Stimulated activated CD8-positive, alpha-beta memory T cell treated with anti-CD3 and anti-CD28 coated beads, Interleukin-7, amount 100 ng/mL, for 1 hour (primary cell): ENCODE measurements at places on chromosomes 3 and 15.

- DNase-seq = no peak
These were observed 140.4 kb downstream of the CHDH start for GRCh38 chr3:53705774-53706173.

DNA sequence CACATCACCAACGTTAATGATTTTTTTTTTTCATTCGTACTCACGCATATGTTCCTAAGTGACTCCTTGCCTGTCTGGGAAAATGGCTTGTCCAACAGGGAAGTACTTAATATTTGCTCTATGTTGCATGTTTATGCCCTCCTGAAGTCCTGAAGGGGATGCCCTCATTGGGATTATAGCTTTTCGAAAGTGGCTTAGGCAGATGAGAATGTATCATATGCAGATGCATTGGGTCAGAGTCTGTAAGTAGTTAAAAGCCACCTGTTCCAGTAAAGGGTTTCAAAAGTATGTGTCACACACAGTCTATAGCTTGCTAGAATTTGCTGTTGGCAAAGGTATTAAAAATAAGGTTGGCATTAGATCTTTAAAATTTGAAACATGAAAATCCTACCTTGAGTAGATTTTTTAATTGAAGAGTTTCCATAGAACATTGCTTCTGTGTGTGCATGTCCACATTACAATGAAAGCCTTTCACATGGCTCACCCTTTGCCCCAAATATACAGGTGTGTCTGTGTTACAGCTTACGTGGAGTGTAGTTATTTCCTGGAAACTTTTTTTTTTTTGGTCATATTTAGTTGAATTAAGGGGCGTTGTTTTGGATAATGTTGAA lies 2.1 kb downstream of the ABHD17C start:
- no peak for DNase-seq

DNA sequence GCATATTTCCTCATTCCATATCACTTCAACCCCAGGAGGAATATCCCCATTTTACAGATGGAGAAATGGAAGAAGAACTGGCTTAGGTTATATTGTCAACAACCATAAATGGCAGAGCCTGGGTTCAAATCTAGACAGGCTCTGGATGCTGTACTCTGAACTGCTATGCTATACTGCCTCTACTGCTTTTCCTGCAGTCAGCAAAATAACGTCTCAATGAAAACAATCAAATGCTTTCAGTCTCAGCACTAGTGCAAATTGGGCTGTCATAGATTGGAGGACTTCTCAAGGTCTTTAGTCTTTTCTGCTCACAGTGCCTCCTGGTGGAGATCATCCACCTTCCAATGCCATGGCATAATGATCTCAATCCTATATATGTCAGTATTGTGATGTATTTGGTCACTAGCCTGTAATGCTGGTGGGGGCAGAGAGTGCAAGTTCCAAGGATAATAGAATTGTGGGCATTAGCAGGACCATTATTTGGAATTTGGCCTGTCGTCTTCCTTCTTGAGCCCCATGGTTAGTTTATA lies 285.0 kb downstream of the CLSTN2 start:
- DNase-seq = no peak

- DNase-seq = no peak
These were observed 89.0 kb downstream of the RPL22L1 start for GRCh38 chr3:170780955-170781354.

DNA sequence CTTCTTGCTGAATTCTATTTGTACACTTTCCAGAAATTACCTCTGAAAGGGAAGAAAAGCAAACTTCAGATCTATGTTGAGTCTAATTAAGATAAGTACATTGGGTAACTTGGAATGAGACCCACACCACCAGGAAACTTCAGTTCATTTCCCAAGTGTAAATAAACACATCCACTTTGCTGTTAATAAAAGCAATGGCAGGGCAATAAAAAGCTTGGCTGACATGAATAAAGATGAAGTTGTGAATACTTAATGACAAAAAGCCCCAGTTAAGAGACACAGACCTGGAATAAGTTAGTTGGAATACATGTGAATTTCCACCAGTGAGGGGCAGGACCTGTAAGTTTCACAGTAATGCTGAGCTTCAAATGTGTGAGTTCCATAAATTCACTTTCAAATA lies 83.3 kb downstream of the MEX3B start:
- DNase-seq = no peak

DNA sequence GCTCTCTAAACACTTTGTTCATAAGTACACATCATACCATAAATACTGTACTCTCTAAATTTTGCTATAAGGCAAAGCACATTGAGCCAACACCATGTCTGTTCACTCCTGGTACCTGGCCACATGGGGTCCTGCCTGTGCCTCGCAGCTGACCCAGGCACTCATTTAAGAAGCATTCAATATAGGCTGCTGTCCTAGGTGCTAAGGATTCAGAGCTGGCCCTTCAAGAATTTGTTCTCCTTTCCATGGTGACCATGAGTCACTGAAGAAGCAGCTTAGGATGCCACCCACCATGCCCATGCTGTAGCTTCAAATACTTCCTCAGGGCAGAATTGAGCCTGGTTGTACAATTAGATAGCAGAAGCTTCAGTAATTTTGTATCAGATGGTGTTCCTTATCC lies 119.2 kb upstream of the ZBED2 start:
- DNase-seq = no peak

DNA sequence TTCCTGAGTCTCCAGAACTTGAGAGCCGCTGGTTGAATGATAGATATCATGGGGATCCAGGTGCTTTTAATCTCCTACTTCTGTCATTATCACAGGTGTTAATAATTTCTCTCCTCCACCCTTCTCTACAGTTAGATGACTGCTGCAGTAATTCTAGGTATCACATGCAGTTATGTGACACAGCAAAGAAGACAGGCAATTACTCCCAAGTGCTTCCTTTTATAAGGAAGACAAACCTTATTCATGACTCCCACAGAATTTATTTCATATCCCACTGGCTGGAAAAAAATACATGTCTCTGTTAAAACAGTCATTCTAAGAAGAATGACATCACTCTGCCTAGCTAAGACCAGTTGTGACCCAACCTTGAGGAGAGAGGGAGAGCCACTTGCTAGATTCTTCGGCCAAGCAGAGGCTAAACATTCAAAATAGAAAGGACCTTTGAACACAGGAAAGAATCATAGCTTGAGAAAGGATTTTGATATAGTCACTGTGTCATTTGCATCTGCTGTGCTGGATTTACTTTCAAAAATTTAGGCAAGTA lies 500.6 kb downstream of the SI start:
- DNase-seq = no peak

GRCh38 chr15:92907896-92908712 lies 8.0 kb downstream of the CHD2 start:
- no peak for DNase-seq

DNA sequence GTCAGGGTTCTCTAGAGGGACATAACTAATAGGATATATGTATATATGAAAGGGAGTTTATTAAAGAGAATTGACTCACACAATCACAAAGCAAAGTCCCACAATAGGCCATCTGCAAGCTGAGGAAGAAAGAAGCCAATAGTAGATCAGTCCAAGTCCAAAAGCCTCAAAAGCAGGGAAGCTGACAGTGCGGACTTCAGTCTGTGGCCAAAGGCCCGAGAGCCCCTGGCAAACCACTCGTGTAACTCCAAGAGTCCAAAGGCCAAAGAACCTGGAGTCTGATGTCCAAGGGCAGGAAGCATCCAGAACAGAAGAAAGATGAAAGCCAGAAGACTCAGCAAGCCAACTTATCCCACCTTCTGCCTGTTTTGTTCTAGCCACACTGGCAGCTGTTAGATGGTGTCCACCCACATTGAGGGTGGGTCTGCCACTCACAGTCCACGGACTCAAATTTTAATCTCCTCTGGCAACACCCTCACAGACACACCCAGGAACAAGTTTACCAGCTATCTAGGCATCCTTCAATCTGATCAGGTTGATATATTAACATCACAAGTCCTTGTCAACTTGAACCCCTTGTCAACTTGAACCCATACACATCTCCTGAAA lies 54.2 kb upstream of the ACAD9 start:
- no peak for DNase-seq

GRCh38 chr3:138594935-138595610 lies 1.0 kb upstream of the CEP70 start:
- no peak for DNase-seq

GRCh38 chr3:75136100-75136897 lies 521.8 kb upstream of the CNTN3 start:
- no peak for DNase-seq

DNA sequence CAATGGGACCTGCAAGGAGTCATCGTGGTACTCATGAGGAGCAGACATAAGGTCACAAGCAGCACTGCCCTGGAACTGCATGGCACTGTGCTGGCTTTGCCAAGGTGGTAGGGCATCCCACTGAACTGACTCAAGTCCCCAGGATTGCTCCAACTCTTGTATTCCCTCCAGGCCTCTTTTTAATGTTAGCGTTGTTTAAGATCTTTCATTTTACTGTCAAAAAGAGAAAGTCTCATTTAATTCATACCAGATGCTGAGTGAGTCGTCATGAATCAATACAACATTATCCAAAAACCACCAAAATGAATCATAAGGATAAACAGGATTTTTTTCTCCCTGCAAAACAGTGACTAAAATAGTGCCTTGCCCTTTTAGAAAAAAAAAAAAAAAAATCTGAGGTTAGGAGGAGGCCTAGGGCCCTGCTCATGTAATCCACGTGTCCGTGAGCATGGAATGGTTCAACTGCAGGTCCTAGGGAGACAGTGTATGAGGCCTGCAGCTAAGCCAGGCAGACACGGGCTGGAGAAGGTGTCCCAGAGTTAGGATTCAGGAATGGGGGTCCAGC lies 36.7 kb upstream of the BLM start:
- no peak for DNase-seq

- DNase-seq = no peak
These were observed 5.4 kb upstream of the FBN1 start for GRCh38 chr15:48650931-48651330.

DNA sequence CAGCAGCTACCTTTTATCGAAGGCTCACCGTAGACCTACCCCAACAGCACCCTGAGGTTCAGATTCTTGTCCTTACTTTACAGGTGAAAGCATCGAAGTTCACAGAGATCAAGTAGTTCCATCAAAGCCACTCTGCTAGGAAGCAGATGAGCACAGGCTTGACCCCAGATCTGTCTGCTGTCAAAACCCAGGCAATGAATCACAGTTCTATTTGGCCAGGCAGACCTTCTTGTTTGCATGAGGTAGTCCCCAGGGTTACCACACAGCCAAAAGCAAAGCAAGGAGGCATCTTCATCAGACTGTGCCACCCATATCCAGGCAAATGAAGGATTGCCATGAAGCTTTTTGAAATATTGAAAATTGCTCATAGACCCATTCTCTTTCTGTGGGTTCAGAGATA lies 33.0 kb downstream of the HES1 start:
- DNase-seq = no peak

DNA sequence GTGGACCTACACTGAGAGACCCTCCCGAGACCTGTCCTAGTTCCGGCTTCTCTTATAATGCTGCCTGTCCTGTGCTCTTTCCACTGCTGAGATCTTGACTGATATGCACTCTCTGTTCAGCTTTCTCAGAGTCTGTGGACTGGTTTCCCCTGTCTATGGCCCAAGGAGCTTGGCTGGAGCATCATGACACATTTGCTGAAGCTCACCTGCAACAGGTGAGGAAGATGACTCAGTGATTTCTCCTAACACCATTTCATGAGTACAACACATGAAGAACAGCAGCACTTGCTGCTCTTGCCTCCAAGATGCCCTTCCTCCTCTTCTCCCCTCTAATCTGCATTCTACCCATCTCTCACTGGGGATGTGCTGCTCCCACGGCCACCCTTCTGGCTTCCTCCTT lies 92.1 kb downstream of the DUT start:
- DNase-seq = no peak

DNA sequence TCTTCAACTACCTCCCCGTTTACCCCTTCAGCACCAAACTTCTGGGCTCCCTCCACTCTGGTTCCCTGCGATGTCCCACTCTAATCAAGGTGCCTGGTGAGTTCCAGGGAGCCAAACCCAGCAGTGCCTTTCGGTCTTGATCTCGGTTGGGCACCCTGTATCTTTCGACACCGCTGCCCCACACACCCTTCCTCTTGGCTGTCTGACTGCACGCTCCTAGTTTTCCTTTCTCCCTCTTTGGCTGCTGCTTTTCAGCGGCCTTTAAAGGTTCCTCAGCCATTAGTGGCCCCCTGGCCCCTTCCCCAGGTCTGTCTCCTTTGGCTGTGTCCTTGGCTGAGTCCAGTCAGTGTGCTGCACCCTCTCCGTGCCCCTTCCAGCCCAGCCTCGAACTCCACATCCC lies 784 bp downstream of the TTLL3 start:
- no peak for DNase-seq

- DNase-seq = no peak
These were observed 639 bp downstream of the SPICE1 start for GRCh38 chr3:113514265-113514769.
